RCC 7860 (cell line): ENCODE measurements at places on chromosomes 13 and 19.

DNA sequence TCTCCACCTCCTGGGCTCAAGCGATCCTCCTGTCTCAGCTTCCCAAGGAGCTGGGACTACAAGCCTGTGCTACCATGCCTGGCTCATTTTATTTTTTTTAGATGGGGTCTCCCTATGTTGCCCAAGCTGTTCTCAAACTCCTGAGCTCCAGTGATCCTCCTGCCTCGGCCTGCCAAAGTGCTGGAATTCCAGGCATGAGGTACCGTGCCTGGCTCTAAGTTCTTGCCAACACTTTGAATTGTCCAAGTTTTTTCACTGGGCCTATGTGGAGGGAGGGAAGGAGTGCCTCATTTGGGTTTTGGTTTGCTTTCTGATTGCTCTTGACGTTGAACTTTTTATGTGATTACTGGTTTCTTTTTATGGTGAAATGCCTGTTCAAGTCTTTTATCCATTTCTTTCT, 4.4 kb upstream of the UNC13A start:
- no peak for DNase-seq

DNA sequence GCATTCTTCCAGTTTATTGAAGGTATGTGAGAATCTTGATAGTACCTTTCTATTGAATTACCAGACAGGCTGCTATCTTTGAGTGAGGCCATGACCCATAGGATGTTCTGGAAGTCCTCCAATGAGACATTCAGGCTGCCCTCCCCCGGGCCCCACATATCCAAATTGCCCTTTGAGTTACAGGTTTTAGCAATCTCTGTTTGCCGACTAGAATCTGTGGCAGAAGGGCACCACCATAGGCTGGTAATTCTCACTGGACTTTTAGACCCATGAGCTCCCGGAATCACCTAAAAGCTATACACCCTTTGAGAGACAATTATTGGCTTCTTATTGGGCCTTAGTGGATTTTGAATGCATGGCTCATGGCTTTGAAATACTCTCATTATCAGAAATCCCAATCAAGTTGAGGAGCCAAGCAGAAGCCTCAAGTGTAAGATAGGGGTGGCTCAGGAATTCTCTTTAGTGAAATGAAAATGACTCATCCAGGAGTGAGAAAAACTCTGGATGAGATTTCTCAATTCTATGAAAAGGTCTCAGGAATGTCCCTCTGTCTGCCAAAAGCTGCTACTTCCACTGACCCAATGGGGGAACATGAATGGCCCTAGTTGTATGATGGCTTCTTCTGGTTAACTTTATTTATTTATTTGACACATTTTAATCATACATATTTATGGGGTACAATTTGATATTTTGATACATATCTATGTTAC, 172.1 kb upstream of the CSNK1A1L start:
- no peak for DNase-seq

- no peak for DNase-seq
These were observed 2.0 kb downstream of the POU2F2 start for GRCh38 chr19:42130254-42130573.

DNA sequence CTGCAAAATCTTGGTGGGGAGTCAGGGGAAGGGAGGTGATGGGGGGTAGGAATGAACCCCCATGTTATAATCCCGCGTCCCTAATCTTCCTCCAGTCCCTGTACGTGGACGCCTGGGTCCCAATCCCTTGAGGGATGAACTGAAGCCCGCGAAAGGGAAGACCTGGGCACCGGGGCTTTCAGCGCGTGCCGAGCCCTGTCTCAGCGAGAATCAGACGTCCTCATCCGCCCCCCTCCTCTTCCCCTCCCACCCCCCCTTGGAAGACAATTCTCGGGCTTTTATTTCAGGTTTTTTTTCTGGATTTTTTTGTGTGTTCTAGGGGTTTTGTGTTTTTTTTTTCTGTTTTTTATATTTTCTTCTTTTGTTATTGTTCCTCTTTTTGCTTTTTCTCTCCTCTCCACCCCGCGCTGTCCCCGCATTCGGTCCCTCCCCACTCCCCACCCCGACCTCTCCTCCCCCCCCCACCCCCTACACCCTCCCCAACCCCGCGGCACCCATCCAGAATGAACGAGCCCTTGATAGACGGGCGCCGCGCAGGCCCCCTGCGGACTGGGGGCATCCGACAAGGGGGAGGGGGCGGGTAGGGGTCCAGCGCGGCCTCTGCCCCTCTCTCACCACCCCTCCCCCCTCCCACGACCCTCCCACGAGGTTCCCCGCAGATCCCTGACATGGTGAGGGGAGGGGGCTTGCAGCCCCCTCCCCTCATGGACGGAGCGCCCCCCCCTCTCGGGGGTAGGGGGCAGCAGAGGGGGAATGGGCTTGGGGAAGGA, 10.3 kb downstream of the C19orf81 start:
- DNase-seq, result no peak

DNA sequence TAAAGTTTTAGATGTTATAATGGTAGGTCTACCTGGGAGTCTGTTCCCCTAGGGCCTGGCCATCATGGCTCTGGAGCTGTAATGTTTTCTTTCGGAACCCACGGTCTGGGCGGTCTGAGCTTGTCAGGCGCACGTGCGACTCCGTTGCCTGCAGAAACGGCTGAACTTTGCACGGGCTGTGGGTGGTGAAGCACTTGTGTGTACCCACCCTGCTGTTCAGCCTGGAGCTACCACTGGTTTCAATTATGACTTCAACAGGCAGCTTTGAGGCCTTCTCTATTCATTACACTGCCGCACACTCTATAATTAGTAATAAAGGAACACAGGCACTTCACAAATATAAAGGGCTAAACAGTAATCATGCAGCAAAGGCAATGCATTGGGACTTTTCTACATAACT, 6.0 kb downstream of the PCDH8 start:
- no peak for DNase-seq

DNA sequence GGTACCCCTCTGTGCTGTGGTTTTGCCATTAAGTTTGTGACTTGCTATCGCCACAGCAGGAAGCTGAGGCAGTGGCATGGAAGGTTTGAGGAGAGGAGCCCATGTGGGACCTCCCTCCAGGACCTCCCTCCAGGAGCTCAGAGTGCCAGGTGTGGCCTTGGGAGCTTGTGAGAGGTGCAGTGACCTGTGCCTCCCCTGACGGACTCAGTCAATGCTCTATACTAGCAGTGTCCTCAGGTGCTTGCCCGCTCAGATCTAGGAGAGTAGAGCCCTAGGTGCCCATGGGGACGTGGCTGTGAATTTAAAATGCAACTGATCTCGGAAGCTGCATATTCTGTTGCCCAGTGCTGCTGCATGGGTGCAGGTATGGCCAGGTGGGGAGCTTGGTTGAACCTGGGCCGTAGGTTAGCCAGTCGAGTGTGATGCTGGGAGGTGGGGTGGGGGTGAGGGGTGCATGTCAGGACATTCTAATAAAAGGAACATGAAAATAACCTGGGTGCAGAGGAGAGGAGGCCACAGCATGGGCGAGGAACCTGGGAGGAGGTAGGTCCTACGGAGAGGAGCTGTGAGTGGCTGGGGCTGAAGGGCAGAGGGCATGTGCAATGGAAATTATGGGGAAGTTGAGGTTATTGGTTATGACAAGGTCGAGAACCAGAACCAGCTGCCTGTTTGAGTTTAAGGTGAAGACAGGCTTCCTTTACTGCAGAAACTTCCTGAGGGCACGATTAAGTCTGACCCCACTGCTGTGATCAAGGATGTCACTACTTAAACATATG, 41.6 kb downstream of the TEX29 start:
- DNase-seq, result no peak

DNA sequence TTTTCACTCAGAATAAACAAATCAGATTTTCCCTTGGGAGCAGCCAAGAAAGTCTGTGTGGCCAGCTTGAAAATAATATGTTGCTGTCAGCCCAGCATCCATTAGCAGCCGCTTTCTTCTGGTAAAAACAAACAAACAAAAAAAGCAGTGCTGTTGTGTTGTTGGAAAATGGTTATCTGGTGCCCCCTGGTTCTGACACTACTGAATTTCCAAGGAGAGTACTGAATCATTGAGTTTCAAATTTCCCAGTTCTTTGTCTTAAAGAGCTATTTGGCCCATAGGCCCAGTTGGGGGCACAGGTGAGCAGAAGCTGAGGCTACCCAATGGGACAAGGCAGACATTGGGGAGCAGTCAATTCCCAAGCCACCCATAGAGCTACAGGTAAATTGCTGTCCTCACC, 995.9 kb downstream of the UQCRFS1 start:
- DNase-seq, result no peak

DNA sequence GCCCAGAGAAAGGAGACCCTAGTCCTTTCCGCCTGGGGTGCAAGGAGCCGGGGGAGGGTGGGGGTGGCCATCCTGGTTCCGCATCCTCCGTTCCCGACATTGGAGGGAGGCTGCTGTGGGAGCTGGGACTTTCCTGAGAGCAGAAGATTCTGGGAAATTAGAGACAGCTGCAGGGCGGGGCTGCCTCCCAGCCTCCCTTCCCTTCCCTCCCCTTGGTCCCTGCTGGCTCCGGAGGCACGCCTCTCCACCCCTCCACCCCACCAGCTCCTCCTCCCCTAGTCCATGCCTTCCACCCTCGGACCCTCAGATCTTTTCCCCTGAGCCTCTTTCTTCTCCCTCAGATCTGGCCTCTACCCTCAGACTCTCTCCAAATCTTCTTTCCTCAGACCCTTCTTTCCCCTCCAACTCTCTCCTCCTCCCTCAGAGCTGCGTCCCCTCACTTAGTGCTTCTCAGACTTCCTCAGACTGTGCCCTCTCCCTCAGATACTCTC, 3.1 kb upstream of the BCL3 start:
- DNase-seq, result peak; percentile 53
